Activated CD8-positive, alpha-beta T cell treated with anti-CD3 and anti-CD28 coated beads, Interleukin-2, amount 10 ng/mL, durations not matched to agents 7 days and 5 days (primary cell): ENCODE measurements at places on chromosomes 6 and 20.

DNA sequence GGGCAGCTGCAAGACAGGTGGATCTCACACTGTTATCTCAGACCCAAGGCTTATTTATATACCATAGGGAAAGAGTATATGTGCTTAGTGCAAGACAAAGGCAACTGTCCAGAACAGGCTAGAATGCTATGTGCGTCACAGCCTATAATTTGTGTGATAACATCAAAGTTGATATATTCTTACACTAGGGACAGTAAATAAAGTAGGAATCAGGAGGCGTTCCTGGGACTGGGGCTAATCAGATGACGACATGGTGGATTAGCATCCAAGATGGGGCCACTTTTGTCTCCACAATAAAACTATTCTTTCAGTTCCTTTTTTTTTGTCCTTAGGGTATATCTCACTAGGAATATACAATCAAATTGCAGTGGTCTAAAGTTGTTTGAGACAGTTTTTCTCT is 54.9 kb upstream of the IER3 start:
- no peak for DNase-seq

DNA sequence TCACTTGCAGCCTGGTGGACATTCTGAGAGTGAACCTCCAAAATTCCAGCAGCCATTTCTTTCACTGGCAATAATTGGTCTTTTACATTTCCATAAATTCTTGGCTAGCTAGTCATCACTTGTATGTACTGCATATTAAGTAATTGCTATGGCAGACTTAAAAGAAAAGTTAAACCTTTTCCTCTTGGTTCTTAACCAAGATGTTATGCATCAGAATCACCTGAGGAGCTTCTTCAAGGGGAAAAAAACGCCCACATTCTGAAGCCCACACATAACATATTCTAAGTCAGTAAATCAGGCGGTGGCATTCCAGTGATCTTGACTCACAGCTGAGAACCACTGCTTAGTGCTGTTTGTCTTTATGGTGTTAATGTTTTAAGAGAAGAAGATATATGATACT is 37.0 kb downstream of the CDC40 start:
- DNase-seq, result no peak

- no peak for DNase-seq
Measured at GRCh38 chr20:25033265-25033923, 24.5 kb downstream of the ACSS1 start.

DNA sequence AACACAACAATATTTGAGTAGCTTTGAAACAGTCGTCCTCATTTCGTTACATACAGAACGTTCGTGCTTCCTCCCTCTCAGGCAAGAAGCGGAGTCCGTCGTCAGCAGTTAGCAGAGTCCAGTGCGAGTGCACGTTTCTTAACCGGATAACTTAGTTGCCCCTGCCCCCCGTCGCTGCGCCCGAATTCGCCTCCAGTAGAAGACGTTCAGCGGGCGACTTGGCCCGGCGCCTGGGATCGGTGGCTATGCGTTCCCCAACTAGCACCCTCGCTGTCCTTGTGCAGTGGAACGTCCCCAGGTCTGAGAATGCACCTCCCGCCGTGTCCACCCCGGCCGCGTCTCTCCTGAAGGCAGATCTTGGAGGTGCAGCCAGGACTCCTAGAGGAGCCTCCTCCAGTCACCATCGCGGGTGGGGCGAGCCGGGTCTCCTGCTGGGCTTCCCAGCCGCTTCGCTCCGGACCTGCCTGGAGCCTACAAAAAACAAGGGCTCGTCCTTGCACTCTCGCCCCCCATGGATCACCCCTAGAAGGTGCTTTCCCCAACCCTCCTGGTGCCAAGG is 910 bp upstream of the PCSK2 start:
- DNase-seq, result no peak

DNA sequence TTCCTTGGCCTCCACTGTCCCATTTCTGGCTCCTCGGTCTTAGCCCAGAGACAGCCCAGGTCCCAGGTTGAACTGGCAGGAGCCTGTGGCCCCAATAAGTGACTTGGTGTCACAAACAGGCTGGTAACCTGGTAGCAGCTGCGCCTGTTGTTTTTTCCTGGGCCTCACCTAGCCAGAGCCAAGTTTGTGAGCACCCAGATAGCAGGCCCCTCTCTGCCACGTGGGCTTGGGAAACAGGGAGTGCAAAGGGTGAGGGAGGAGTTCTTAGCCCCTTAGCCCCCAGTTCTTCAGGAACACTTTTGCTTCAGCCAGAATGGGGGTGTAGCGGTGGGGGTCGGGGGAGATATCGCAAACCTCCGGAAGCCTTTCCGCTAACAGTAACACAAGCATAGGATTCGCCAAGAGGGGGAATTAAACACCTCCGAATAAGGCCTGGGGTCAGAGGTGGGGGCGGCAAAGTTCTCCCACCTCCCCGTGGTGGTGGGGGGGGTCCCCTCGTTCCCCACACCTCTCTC is 760 bp downstream of the C6orf132 start:
- DNase-seq, result no peak

GRCh38 chr6:21886542-21887151 is 293.1 kb downstream of the SOX4 start:
- no peak for DNase-seq

DNA sequence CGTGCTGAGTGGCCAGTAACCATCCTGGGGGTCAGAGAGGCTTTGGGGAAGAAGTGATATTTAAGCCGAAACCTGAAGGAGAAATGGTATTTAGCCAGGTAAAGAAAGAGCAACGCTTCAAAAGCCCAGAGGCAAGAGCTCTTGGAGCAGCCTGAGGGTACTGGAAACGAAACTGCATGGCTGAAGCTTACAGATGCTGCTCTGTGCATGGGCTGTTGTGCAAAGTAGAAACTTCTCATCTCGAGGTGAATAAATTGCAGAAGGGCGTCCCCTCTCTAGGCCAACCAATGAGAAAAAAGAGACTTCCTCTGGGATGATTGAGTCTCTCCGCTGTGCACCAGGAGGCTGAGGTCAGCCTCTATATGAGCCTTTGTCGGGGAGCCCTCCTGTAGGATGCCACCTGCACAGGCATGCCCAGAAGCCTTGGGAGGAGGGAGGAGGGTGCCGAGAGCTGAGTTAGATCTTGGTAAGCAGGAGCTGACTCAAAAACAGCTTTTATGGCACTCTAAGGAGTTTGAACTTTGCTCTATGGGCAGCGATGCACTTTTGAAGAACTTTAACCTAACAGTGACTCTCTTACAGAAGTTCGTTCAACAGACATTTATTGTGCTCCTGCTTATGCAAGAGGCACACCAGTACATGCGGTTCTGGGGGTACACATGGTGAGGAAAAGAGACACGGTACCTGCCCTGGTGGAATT is 61.6 kb upstream of the EDN1 start:
- DNase-seq, result no peak

GRCh38 chr6:69285054-69285453 is 511.8 kb downstream of the LMBRD1 start:
- DNase-seq, result no peak

GRCh38 chr20:39234520-39235095 is 272.5 kb downstream of the DHX35 start:
- DNase-seq, result no peak

DNA sequence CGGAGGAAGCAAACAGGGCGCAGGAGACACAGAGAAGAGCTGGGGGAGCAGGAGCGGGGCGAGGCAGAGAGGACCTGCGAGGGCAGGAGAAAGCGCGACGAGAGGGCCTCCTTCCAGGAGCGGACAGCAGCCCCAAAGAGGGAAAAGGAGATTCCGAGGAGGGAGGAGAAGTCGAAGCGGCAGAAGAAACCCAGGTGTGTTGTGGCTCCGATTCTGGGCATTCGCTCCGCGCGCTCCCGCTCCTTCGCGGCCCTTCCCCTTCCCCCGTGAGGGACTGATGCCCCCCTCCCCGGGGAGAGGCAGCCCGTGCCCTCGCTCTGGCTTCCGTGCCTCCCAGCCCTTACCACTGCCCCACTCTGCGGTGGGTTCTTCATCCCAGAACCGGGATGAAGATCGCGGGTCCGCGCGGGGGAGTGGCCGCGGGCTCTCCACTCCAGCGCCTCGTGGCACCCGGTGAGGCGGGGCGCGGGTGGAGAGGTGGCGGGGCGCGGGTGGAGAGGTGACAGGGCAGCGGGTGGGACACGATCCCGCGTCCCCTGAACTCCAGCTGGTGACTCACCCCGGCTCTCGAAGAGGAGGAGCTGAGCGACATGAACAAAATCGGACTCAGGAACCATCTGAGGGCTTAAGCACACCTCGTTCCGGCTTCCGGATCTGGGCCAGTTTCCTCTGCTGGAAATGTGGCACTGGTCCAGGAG is 22.4 kb downstream of the TMC2 start:
- no peak for DNase-seq

DNA sequence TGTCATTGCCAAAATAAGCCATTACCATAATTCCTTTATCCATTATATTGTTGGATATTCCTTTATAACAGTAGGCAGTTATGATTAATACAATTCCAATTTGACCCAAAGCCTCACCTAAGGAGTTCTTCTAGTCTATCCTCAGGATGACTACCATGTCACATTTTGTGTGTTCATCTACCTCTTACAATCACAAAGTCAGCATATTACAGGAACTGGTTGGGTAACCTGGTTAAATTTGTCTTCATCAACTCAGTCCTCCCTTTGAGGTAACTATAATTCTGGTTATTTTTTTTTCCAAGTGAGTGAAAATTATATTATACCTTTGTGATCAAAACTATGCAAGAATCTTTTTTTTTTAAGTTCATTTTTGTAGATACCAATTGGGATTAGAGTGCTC is 540.5 kb downstream of the BTBD3 start:
- no peak for DNase-seq

- no peak for DNase-seq
Measured at GRCh38 chr6:54115966-54116365, 4.7 kb downstream of the MLIP start.
